ENCODE measurements at places on chromosomes 5 and 9.
A peak's percentile ranks its signal among the peaks of the same experiment; 100 is the strongest.

- no peak for DNase-seq
Measured at GRCh38 chr9:133393399-133393798, 17.2 kb downstream of the STKLD1 start.

- DNase-seq: no peak
Measured at GRCh38 chr9:37972351-37972848, 68.5 kb upstream of the SLC25A51 start.

- no peak for DNase-seq
Measured at GRCh38 chr9:72322259-72322658, 42.7 kb downstream of the ZFAND5 start.

- DNase-seq: no peak
Measured at GRCh38 chr5:17412760-17413671, 85.0 kb upstream of the TAF11L2 start.

DNA sequence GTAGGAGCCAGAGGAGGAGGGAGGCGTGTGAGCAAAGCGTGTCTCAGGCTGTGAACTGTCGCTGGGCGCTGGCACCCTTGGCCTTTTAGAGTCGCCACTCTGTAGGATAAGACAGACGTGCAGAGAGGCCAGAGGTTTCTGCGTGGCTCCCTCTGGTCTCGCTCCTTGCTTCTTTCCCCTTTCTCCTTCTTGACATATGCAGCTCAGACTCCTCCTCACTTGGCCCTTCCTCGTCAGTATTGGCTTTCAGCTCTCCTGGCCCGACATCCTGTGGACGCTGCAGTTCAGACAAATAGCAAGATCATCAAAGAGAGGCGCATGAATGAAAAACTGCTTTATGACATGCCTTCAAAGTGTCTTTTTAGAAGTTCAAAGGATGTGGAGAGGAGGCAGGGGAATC, 116.8 kb upstream of the SPRY4 start:
- peak; percentile 27 for DNase-seq

GRCh38 chr5:76325876-76326491, 77.1 kb upstream of the IQGAP2 start:
- peak; percentile 66 for DNase-seq

DNA sequence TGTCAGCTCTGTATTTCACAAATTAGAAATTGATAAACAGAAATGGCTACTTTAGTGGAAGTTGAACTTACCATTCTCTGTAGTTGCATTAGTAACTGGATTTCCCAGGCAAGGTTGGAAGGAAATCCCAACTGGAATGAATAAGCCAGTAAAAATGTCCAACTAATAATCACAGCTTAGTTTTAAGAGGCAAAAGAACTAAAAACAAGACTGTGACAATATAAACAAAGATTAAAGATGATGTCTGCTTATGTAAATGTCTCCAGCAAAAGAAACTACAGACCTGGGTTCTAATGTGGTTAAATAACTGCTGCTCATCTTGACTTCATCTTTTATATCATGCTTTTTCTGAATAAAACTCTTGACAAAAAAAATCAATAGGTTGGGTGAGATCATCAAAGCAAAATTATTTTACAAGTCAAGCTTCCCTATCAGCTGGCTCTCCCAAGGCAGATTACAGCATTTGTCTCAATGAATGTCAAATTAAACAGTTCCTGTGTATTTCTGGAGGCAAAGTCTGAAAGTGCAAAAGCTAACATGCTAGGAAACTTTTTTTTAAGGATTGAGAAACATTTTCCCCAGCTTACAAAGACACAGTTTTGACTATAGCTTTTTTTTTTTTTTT, 62.3 kb upstream of the HMHB1 start:
- no peak for DNase-seq

DNA sequence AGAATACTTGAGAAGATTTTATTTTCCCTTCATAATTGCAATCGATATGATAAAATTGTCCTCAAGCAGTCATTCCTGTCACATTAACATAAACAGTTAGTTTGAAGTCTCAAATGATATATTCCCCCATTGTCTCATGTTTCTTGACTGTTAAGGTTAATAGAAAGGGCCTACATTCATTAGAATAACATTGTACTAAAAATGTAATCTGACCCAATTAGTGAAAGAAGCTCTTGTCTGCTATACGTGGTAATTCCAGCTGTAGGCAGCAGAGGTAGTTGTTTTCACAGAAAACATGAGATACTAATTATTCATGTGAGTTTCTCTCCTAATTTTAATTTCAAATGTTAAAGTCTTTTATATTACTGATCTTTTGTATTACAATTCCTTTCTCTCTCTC, 25.9 kb upstream of the AP3B1 start:
- peak; percentile 27 for DNase-seq

GRCh38 chr5:7930011-7930410, 61.1 kb downstream of the MTRR start:
- DNase-seq: no peak

DNA sequence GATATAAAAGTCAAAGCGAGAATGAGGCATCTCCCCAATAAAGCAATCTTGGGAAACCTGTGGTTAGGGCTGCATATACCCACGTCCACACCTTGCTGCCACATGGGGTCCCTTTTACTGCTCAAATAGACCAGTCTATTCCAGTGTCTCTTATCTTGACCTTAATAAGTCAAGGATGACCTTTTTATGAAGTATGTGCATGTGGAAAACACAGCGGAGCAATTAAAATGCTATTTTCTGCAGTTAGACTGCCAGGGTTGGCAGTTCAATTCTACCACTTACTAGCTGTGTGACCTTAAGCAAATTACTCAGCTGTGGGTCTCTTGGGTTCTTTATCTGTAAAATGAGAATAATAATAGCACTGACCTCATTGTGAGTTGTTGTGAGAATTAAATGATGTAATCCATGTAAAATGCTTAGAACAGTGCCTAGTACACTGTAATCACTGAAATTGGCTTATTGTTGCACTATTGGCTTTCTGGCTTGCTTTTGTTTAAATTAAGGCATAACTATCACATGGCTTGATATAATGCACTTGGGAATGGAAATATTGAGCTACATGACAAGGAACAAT, 67.8 kb upstream of the HSPB3 start:
- no peak for DNase-seq

GRCh38 chr5:133995341-133995740, 9.4 kb downstream of the VDAC1 start:
- DNase-seq: no peak

DNA sequence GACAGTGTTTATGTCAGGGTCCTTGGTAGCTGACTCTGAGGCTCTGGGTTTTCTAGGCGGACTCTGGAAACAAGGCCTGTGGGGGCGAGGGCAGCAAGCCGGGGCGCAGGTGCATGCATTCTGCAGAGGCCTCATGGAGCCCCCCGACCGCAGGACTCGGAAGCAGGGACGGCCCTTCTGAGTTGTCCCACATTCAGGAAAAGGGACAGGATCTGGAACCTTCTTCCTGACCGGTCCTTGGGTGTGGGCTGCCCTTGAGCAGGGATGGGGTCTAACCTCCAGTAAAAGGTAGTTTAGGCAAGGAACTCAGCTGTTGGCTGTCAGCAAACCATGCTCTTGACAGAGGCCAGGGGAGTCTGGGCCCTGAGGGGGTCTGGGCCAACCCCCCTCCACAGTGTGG, 7.4 kb upstream of the COL5A1 start:
- no peak for DNase-seq

DNA sequence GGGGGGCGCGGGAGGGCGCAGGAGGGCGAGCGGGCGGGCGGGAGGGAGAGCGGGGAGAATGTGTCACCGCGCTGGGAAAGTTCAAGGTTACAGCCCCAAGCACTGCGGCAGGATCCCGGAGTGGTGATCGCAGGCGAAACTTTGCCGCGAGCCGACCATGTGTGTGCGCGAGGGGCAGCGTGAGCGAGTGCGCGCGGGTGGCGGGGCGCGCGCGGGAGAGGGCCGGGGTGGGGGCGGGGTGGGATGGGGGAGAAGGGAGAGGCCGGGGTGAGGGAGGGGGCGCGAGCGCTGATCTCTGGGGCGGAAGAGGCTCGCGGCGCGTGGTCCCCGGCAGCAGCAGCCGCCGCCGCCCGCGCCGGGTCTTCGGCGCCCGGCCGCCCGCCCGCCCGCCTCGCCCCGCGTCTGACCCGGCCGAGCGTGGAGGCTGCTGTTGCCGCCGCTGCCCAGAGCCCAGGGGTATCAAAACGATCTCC, at the start of gene NFIB:
Gene NFIB, minus strand, starts transcription at position 191 of the 473 bp plus-strand sequence. CDS start 630 bp downstream, outside the sequence.
- no peak for DNase-seq

GRCh38 chr9:35027860-35028259, 38.3 kb downstream of the DNAJB5 start:
- DNase-seq: no peak

GRCh38 chr5:180467028-180467975, 26.9 kb upstream of the CNOT6 start:
- DNase-seq: no peak

DNA sequence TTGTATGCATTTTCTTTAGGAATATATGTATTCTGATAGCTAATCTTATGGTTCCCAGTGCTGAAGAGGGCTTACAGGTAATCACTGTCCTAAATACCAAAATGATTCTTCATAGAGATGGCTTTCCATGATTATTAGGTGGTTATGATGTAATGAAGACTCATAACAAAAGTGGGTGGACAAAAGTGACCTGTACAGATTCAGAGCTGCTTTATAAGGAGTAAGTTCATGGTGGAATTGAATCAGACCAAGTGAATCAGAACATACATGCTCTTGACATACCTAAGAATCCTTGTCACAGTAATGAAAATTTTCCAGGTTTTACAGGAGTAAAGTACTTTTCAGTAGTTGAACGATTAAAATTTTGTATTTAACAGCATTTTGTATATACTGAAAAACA, 105.6 kb downstream of the NIPBL start:
- DNase-seq: no peak

DNA sequence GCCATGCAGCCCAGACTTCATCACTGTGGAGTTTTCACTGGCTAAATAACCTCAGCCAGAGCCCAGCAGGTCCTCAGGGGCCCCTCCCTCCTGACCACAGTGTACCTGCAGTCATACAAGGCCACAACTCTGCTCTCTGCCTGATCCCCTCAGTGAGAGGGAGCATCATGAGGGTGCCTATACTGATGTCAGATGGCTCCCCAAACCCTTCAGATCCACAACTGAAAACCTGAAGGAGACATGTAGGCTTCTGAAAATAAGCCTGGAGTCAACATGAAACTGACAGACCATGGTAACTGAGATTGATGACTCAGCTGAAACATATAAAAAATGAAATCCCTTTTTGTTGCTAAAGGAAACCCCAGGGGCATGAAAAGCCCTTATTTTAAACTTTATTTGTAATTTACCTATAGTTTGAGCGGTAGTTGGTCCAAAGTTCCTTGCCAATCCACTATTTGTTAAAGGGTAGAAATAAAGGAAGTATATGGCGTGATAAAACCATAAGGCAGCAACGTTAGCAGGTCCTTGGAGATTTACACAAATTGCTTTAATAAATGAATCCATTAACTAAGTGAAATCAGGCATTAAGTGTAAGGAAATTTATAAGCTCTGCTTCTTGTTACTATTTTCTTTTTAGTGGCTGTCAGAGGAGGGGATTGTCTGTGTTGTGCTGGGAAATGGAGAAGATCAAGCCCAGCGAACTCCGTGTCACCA, 68.3 kb downstream of the FGF1 start:
- no peak for DNase-seq

DNA sequence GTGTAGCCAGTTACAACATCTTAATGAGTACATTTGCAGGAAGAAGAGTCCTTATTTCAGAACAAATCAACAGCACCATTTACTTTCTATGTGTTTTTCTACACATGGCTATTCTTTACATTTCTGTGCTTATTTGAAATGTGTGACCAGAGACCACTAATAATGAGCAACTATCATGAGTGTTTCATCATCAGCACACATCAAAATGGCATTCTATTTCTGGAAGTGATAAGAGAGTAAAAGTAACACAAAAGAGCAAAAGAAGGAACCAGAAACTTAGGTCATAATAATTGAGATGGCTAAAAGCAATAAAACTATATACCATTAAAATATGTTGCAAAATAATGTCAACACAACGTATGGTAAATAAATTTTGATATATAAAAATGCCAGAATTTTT, 159.7 kb downstream of the PBX3 start:
- no peak for DNase-seq

DNA sequence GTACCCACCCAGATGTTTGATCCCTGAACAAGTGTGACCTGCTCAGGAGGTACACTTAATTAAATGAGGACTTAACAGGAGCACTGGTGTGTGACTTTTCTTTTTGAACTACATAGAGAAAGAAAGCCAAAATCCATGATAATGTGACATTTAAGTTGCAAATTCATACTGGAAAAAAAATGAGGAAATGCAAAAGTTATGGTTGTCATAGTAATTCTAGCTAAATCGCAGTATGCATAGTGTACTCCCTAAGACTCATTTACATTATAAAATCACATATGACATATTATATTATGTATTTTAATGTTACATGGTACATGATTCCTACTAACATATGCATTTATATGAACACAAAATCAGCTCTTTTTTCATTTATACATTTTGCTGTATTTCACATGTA, 92.0 kb upstream of the PCSK5 start:
- no peak for DNase-seq

- DNase-seq: no peak
Measured at GRCh38 chr9:33476503-33476902, 2.8 kb upstream of the NOL6 start.

GRCh38 chr5:115815693-115816225, 700 bp downstream of the CDO1 start:
- no peak for DNase-seq

- DNase-seq: no peak
Measured at GRCh38 chr5:95822043-95822541, 434 bp downstream of the GLRX start.

DNA sequence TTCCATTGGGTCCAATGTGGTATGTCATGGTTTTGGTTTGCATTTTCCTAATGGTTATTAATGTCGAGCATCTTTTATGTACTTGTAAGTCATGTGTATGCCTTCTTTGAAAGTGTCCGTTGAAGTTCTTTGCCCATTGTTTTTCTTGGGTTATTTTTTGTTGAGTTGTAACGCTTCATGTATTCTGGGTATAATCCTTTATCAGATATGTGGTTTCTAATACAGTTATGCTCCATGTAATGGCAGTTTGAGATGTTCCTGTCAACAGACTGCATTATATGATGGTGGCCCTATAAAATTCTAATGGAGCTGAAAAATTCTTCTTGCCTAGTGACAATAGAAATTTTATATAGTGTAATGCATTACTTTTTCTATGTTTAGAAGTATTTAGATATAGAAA, 17.2 kb downstream of the RIC1 start:
- no peak for DNase-seq

DNA sequence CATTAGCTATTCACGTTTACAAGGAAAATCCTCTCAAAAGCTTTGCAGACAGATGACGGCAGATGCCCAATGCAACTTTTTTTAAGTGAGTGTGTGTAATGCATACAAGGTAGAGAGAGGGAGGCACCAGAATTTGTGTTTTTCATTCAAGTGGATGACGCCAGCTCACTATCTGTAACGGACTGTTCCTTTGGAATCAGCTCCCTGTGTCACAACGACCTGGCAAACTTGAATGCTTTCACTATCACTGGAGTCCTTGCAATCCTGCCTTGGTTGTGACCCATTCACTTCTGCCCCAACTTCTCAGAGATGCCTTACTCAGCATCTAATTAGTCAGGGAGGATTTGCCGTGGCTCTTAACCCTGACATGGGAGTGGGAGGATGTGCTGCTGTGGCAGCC, 148.5 kb downstream of the BNC2 start:
- no peak for DNase-seq

All from CD4-positive, alpha-beta T cell treated with Interleukin-21 for 1 hour (primary cell).